H1 (cell line): ENCODE measurements at places on chromosomes 6 and 20.

- DNase-seq, result no peak
Measured at GRCh38 chr6:115404446-115404845, 656.2 kb downstream of the FRK start.

DNA sequence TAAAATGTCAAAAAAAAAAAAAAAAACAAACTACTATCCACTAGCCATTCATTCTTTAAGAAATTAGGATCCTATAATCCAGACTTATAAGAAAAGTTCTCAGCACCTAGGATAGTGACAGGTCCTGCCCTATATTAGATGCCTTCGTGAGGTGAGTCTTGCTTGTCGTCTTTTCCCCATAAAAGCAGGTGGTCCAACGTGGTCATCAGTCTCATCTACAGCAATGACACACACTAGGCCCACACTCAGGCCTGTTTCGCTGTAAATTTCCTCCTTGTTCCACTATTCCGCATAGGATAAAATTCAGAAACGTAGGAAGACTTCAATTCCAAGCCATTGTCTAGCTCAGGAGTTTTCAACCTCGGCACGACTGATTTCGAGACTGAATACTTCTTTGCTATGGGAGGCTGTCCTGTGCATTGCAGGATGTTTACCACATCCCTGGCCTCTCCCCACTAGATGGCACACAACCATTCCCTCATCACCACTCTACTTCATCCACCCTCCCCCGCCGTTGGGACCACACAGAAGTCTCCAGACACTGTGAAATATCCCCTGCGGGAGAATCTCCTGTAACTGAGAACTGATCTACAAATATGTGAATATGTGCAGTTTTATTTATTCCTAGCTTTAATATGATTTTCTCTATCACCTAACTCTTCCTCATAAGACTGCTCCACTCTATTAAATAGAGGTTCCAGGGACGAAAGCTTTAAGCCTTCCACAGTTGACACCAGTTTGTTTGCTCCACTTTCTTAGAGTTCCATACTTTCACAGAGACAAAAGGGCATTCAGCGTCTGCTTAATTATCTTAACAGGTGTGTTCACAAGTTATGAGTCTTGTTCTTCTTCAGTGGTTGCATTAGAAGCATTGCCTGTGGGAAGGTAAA is 346.3 kb downstream of the BMP2 start:
- DNase-seq, result peak; percentile 34

GRCh38 chr6:53199156-53199555 is 50.5 kb upstream of the GCM1 start:
- no peak for DNase-seq

DNA sequence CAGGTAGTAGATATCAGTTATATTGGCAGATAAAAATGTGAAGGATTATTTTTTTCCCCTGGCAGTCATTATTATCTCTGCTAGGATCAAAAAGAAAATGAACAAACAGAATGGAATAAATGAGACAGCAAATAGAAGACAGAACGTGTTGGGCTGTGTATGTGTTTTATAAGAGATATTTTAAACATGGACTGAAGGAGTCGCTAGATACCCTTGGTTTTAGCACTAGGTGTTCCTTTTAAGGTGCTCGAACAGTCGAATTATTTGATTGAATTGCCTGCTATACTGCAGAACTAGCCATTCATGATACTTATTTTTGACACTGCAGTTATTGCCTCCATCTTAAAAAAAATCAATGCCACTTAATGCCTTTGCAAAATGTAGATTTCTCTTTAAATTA is 3.7 kb downstream of the GRIK2 start:
- no peak for DNase-seq

DNA sequence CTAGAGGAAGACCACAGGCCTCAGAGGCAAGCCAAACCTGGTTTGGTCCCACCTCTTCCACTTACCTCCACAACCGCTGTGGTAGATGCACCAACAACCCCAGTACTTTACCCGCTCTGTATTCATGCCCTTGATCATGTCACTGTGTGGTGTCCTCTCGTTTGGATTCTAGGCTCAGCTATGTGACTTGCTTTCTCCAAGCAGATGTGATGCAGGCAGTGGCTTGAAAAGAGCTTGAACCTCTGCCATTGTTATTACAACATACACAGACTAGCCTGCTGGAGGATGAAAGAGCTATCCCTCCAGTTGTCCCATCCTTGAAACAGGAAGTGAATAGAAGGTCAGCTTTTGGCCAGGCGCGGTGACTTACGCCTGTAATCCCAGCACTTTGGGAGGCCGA is 147.7 kb downstream of the ZNF217 start:
- DNase-seq, result no peak

- DNase-seq, result no peak
Measured at GRCh38 chr6:21230536-21230935, 363.0 kb upstream of the SOX4 start.

DNA sequence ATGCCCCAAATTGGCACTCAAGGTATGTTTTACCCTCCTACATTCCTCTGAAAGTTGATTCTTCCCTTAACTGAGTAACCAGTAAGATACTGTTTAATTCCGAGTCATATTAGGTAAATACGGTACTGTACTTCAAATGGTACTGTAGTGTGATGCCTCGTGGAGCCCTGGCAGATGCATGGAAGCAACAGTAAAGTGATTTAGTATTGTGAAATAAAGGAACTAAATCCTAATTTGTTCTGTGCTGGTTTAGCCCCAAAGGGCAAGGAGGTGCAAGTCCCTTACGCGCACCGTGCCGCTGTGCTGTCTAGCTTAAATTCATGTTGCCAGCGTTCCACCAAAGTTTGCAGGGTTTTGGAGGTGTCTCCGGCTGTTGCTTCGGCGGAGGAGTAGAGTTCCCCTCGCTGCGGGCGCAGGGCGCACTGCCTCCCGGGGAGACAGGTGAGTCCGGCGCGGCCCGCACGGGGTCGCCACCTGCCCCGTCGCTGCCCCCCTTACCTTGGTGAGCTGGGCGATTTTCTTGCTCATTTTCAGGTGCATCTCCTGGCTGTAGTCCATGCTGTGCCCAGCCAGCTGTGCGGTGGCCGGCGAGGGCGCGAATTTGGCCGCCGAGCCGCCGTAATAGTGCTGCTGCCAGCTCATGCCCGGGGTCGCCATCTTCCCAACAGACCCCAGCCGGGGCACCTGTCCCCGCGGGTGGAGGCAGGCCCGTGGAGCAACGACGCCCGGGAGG is 655 bp downstream of the FAM184A start:
- DNase-seq, result peak; percentile 81

DNA sequence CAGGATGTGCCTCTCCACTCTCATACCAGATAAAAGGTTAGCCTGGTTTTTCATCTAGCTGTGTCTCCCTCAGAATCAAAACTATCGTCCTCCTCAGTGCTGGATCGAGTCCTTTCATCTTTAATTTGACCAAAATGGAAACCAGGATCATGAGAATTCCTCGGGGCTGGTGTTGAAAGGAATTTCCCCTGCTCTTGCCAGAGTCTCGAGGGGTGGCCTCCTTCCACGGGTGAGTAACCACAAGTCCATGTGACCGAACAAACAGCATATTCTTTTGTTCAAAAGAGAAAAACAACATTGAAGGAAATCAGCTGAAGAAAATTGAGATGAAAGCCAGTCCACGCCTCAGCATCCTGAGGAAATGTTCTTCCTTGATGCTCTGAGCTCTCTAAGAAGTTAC is 165.9 kb upstream of the CDYL start:
- no peak for DNase-seq

- no peak for DNase-seq
Measured at GRCh38 chr6:152671171-152671570, 26.5 kb upstream of the MYCT1 start.

DNA sequence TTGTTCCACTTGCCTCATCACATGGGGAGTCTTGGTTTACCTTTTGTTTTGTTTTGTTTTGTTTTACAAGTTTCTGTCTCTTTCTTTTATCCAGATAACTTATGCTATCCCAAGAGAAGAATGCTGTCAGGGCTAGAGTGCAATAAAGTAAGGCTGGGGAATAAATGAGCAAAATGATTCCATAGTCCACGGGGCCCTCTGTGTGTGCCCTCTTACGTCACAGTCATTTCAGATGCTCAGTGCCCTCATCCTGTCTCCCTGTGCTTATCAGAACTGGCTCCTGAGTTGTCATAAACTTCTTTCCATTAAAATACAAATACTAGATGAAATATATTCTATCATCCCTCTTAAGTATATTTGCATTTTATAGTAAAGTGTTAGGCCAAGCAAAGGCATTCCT is 30.8 kb upstream of the ENPP1 start:
- DNase-seq, result no peak

DNA sequence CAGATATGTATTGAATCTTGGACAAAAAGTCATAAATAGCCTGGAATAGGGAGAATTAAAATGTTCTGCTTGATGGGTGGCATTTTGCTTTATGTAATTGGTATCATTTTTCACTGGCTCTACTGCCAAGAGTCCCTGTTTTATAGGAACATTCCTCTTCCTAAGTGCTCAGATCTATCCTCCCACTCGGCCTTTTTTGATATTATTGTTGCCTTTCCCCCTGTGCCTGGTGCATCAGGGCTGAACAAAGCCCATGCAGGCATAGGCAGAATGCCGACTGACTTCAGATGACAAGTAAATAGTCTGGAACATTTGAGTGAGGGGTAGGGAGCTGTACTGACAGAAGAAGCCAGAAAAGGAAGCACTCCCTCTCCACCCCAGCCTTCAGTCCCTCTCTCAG is 127.0 kb downstream of the PKHD1 start:
- DNase-seq, result no peak

DNA sequence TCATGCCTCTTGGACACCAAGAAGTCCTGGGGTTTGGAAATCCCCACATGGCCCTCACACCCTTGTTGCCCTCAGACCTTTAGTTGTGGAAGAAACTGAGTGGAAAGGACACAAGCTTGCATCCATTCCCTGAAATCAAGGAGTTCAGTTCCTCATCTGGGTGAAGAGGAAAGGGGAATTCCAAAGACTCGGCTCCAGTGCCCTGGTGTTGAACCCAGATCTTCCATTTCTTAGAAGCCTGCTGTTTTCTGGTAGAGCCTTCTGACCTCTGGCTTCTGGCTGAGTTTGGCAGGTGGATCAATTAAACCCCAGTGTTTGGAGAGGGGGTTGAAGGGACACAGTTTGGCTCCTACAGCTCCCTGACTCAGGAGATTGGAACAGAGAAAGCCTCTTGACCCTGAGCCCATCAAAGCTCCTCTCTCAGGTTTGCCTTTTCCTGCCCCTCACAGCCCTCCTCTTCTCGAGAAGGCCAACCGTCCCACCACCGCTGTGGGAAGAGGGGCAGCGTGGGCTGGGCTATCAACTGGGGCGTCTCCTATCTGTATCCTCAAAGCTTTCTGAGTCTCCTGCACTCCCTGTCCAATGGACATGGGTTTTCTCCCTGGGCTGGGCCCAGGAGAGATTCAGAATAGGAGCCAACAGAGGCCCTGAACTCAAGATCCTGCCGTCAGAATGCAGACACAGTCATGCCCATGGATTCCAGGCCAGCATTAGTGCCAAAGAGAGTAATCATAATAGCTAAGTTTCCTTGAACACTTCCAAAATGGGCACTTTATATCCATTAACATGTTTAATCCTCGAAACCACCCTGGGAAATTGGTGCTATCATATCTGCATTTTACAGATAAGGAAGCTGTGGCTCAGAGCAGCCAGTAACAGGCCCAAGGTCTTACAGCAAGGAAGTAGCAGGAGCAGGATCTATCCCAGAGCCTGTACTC is 146.2 kb downstream of the VEGFA start:
- DNase-seq, result no peak
